Aorta (tissue), 5 donors: ENCODE measurements at places on chromosomes 16 and 17. TPM values are rescaled to one million over a fixed set of nuclear protein-coding genes. Genes with fewer than 3 reads are reported as not detected.
A peak's percentile ranks its signal among the peaks of the same experiment; 100 is the strongest.

DNA sequence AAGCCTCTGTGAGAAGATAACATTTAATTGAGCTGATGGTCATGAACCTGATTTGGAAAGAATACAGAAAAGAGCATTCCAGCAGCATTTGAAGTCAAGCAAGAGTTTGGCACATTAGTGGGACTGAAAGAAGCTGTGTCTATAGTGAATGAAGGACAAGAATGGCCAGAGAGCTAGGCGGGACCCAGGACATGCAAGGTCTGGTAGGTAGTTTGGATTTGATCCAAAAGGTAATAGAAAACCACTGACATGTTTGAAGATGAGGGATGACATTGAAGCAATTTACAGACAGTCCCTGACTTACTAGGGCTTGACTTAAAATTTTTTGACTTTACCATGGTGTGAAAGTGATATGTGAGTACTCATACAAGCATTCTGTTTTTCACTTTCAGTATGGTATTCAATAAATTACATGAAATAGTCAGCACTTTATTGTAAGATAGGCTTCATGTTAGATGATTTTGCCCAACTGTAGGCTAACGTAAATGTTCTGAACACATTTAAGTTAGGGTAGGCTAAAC lies 7.6 kb downstream of the CYB5B start:
- DNase-seq, result no peak
- H3K36me3 ChIP-seq, result peaks cover 2% of the 10 kb centered on the region
- no peaks in the 10 kb centered on the region for H3K4me1 ChIP-seq
- H3K27me3 ChIP-seq, result no peaks in the 10 kb centered on the region
- no peak overlapping the region for H3K27ac ChIP-seq

Gene TTLL6
- total RNA-seq, result 0.21 TPM

Gene KLHL36
- 48.0 TPM for total RNA-seq

DNA sequence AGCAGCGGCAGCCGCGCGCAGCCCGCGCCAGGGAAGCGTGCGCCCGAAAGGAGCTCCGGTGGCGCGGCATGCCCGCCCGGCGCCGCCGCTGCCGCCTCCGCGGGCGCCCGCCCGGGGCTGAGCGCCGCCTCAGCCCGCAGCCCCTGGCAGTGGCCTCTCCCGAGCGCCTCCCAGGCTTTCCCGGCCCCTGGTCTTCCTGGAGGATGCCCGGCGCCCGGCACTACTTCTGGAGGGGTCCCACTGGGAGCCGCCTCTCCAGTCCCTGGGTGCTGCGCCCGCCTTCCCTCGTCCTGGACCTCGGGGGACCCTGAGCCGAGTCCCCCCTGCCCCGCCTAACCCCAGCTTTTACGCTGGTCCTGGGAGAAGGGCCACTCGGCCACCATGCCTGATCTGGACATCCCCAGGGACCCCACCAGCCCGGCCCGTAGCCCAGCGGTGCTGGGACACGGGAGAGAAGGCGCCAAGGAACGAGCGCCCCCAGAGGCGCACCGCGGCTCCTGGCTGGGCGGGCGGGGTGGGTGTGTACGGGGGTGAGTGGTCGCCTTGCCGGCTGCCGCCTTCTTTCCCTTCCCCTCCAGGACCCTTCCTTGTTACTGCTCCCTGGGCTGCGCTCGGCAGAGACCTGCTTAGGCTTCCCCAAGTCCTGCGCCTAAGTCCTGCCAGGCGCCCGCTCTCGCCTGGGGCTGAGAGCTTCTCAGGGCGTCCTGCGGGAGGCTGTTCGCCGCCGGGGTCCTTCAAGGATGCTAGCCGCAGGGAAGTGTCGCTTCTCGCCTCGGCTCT lies 704 bp downstream of the ASIC2 start:
- H3K4me3 ChIP-seq, result peak overlapping the region; percentile 21
- H3K27me3 ChIP-seq, result peaks cover 5% of the 10 kb centered on the region
- no peak overlapping the region for H3K27ac ChIP-seq
- DNase-seq, result peak; percentile 45
